ENCODE measurements at places on chromosomes 2 and 18.
A peak's percentile ranks its signal among the peaks of the same experiment; 100 is the strongest.

DNA sequence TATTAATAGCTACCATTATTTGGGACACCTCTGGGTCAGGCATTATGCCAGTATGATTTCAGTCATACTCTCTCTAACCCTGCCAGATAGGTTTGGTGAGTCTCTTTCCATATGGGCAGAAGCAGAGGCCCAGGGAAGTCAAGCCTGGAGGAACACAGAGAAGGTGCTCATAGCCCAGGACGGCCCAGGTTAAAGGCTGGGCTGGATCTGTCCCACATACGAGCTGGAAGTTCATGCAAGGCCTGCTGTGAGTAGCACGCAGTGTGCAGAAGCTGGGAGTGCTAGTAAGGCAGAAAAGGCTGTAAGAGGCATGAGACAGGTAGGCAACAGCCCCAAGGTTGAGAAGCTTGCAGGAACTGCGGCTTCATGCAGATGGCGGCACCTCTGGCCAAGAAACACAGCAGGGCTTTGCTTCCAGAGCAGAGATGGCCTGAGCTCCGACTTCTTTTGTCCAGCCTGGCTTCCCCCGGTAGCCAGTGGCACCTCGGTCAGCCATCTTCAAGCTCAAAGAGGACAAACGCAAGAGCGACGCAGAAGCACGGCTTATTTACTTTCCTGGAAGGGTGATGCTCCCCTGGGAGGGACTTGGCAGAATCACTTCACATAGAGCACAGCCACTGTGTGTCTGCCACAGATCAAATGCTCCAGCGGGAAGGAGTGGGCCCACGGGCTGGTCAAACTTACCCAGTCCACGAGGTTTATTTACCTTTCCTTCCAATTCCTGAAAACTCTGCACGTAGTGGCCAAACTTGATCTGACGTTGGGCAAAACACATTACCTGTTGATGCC is 58.5 kb upstream of the MAP4K4 start:
- no peaks in the 10 kb centered on the region for H3K27me3 ChIP-seq
- no peak for DNase-seq
- H3K36me3 ChIP-seq, result no peaks in the 10 kb centered on the region
- no peaks in the 10 kb centered on the region for H3K4me1 ChIP-seq
- no peak overlapping the region for H3K4me3 ChIP-seq

GRCh38 chr2:68200157-68200787 is 42.6 kb downstream of the PNO1 start:
- H3K36me3 ChIP-seq, result no peaks in the 10 kb centered on the region
- H3K4me3 ChIP-seq, result no peak overlapping the region
- H3K27me3 ChIP-seq, result no peaks in the 10 kb centered on the region
- DNase-seq, result no peak

GRCh38 chr2:43218155-43218701 is 8.2 kb downstream of the ZFP36L2 start:
- H3K27me3 ChIP-seq, result no peaks in the 10 kb centered on the region
- peak overlapping the region; percentile 89 for H3K4me3 ChIP-seq
- H3K36me3 ChIP-seq, result peaks cover 10% of the 10 kb centered on the region

DNA sequence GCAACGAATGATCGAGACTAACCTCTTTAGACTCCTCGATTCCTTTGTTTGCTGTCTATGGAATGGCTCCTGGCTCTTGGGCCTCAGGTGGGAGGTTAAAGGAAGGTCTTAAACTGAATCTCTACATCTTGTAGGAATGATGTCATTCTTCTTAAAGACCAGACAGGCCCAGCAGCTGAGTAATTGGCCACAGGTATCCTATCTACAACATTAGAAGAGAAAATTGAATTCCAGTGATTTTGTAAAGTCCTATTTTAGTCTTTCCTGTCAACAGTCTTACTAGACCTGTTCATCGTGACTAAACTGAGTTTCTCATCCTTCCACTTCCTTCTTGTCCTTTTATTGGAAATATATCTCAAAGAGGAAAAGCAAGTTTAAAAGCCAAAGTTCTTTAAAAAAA is 274.8 kb downstream of the ALPK2 start:
- no peaks in the 10 kb centered on the region for H3K36me3 ChIP-seq
- DNase-seq, result no peak
- no peaks in the 10 kb centered on the region for H3K27me3 ChIP-seq
- no peak overlapping the region for H3K27ac ChIP-seq
- H3K4me1 ChIP-seq, result no peaks in the 10 kb centered on the region
- H3K4me3 ChIP-seq, result no peak overlapping the region

- H3K36me3 ChIP-seq, result no peaks in the 10 kb centered on the region
- H3K27ac ChIP-seq, result no peak overlapping the region
- no peak overlapping the region for H3K4me3 ChIP-seq
- no peak for DNase-seq
Measured at GRCh38 chr2:68946117-68946516, 6.6 kb downstream of the GKN2 start.

Data from ascending aorta (tissue), 2 donors.